ENCODE measurements at places on chromosomes 5 and 9.

- no peak for DNase-seq
These were observed 7.6 kb upstream of the SFXN1 start for GRCh38 chr5:175470781-175471180.

GRCh38 chr5:132362086-132362485 lies 7.4 kb upstream of the SLC22A5 start:
- DNase-seq: no peak

DNA sequence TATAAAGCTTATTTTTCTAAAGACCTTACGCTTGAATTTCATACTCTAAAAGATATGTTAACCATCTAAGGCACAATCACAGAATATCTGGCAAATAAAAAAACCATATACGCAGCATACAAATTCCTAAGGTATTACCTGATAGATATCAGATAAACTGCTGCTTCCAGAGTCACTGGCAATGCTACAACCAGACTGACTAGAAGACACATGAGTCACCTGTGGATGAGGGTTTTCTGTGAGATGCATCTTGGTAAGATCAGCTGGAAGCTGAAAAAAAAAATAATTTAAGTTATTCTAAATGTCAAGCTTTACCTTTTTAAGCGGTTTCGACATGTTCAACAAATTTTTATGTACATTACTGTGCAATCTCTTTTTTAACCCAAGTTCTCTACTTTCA lies 113.8 kb downstream of the RAPGEF6 start:
- DNase-seq: no peak

- DNase-seq: no peak
These were observed 148.0 kb downstream of the INSYN2B start for GRCh38 chr5:169832304-169832703.

DNA sequence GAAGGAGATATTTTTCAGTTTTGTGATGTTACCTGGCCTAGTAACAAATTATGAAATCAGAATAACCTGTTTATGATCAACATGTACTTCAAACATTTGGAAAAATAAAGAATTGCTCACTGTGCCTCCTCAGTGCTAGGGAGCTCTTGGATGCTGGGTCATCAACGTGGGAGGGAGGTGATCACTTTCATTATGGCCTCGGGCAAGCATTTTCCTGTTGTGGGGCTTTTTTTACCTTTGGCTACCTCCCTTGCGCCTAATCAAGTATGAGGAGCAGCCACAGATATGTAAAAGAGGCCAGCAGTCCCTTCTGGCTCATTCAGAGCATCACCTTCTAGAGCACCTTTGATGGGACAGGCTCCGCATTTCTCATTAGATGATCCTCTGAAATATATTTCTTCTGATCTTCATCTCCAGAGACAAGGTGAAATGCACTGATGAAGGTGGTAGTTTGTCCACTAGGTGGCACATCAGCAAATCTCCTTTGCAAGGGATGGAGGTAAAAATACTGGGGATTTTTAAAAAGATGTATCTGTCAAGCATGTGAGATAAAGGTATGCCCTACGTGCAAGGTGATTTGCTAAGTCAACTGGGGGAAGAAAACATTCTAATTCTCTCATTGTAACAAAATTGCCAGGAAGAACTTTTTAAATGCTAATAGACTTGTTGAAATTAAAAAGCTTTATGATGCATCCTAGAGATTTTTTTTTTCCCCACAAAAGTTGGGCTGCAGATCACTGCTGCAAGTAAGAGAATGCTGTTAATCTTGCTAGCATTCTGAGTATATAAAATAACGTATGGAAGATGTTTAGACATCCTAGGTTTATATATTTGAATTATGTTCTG lies 218.2 kb downstream of the MAST4 start:
- DNase-seq: peak; percentile 33

DNA sequence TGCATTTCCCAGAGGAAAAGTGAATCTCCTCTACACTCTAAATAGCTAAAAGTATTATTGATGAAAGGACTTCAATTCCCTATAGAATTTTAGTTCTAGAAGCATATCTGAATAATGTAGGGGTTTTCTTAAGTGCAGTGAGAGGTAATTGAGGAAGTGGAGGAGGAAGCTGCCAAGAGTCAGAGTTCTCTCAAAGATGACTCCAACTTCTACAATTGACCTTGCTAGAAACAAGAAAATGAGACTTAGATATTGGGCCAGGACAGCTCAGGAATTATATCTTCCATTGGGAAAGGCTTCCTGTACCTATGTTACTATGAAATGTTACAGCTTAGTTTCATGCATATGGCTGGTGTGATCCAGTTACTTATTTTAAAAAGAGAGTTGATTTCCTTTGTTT lies 10.4 kb upstream of the F2R start:
- DNase-seq: no peak

DNA sequence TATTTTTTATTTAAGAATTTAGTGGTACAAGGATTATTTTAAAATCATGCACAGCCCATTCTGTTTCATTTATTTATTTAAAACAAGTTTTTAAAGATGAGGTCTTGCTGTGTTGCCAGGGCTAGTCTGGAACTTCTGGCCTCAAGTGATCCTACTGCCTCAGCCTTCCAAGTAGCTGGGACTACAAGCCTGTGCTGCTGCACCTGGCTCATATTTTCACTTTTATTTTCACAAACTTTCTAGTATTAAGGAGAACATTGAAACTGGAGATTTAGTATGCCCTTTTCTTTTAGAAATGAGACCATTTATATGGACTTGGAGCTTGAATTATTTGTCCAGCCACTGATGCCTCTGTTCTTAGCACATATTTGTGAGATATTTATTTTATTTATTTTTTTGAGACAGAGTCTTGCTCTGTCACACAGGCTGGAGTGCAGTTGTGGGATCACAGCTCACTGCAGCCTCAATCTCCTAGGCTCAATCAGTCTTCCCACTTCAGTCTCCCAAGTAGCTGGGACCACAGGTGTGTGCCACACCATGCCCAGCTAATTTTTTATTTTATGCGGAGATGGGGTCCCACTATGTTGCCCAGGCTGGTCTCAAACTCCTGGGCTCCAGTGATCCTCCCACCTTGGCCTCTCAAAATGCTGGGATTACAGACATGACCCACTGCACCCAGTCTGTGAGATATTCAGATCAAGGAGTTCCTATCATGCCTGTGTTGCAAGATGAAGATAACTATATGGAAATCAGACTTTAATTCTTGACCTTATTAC lies 7.4 kb downstream of the DMXL1 start:
- DNase-seq: no peak

Measured in Jurkat, Clone E6-1 (cell line).